Esophagus squamous epithelium (tissue), 5 donors: ENCODE measurements at places on chromosomes 7 and 10. TPM values are rescaled to one million over a fixed set of nuclear protein-coding genes. Genes with fewer than 3 reads are reported as not detected.

DNA sequence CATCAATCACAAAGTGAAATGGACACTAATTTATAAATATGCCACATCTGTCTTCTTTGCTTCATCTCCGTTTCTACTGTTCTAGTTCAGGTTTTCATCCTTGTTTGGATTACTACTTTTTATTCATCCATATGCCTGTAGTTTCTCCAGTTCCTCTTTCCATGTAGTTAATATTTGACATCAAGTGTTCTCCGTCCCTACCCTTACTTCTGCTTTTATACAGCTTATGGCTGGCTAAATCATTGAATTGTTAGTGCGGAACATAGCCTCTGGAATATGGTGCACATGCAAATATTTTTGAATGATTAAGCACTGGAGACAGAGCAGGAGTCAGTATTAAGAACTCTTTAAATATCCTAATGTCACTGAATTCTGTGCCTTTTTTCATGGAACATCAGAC, 230.0 kb upstream of the PPP1R3A start:
- no peaks in the 10 kb centered on the region for H3K4me1 ChIP-seq
- H3K36me3 ChIP-seq: no peaks in the 10 kb centered on the region
- no peak overlapping the region for H3K27ac ChIP-seq
- no peaks in the 10 kb centered on the region for H3K27me3 ChIP-seq

DNA sequence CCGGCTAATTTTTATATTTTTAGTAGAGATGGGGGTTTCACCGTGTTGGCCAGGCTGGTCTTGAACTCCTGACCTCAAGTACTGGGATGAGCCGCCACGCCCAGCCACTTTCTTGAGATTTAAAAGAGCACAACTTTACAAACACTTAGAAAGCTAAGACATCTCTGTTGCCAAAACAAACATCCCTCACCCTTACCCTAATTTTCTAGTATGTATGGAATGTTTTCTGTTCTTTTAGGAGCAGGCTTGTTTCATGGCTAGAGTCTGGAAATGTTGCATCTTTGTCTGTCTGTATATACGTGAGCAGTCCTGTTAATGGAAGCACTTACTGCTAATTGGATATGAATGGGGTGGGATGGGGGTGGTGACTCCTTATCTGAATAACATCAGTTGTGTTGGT, 2.9 kb downstream of the OLAH start:
- H3K27ac ChIP-seq: peak overlapping the region; percentile 36
- no peaks in the 10 kb centered on the region for H3K27me3 ChIP-seq
- no peaks in the 10 kb centered on the region for H3K4me1 ChIP-seq
- H3K4me3 ChIP-seq: no peak overlapping the region

GRCh38 chr10:87659571-87660483, at the start of gene PAPSS2:
TSS of gene PAPSS2 (plus strand) at chr10:87659878. CDS start at chr10:87659982, 104 bp downstream.
- H3K27me3 ChIP-seq: peaks cover 6% of the 10 kb centered on the region
- no peaks in the 10 kb centered on the region for H3K36me3 ChIP-seq
- no peak for DNase-seq
- peak within 1 kb of the TSS; percentile 85 for H3K27ac ChIP-seq
- peak within 1 kb of the TSS; percentile 78 for H3K4me3 ChIP-seq

The LDB3 gene
- total RNA-seq: 0.44 TPM

DNA sequence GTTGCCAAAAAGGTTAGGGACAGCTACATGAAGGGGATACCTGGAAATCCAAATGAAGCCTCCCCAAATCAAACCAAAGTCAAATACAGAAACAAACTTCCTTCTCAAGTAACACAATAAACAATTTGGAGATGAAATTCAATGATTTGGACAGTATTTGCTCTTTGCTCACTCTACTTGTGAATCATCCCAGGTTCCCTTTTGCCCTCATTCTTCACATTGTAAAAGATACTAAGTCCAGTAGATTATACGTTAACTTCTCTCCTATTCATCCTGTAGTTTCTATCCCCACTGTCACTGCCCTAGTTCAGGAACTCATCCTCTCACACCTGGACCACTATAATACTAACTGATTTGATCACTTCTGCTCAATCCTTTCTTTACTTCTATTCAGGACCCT, 28.3 kb downstream of the FZD1 start:
- no peak for DNase-seq
- no peak overlapping the region for H3K27ac ChIP-seq
- no peaks in the 10 kb centered on the region for H3K36me3 ChIP-seq
- H3K4me1 ChIP-seq: no peaks in the 10 kb centered on the region
- no peak overlapping the region for H3K4me3 ChIP-seq
- H3K27me3 ChIP-seq: no peaks in the 10 kb centered on the region

The FMC1 gene
- 4.0 TPM for total RNA-seq

The OR2A1 gene
- total RNA-seq: not detected

The NOS3 gene
- 1.4 TPM for total RNA-seq

The SDK1 gene
- total RNA-seq: 2.0 TPM

- H3K4me3 ChIP-seq: no peak overlapping the region
- H3K4me1 ChIP-seq: no peaks in the 10 kb centered on the region
- H3K27me3 ChIP-seq: no peaks in the 10 kb centered on the region
- no peak for DNase-seq
These were observed 863.6 kb downstream of the NRG3 start for GRCh38 chr10:82738592-82738991.

The TEX47 gene
- not detected for total RNA-seq
